Muscle of back (tissue), 13 donors: ENCODE measurements at places on chromosomes 3 and 15.

DNA sequence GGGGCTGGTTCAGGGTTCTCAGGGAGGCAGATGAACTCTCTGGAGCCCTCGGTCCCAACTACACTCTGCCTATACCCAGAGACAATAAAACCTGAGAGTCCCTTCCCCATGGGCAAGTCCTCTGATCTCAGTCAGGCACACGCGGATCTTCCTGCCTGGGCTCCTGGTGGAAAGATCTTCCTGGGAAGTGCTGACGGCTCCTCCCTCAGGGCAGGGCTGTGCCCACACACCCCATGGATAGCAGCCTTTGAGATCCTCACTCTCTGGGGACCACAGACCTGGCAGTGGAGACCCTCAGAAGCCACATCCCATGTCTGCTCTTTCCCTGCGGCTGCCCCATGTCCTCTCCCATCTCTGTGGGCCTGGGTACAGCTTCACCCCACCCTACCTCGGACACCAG lies 10.4 kb downstream of the SH2D7 start:
- DNase-seq = no peak

DNA sequence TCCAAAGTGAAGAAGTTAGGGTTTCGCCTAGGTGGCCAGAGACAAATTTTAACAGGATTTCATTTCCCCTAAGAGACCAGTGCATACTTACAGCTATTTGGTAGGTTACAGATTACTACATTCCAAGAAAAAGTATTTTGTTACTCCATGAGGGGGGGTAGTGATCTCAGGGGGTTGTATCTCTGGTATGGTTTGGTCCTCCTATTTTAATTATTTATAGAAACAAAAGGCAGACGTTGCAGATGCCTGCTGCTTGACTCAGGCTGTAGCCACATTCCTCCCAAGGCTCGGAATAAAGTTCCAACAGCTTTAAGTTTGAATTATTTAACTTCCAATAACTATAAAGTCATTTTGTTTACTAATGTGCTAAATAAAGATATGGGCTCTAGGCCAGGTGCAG lies 1.3 kb upstream of the TRIM59 start:
- DNase-seq = peak; percentile 84

DNA sequence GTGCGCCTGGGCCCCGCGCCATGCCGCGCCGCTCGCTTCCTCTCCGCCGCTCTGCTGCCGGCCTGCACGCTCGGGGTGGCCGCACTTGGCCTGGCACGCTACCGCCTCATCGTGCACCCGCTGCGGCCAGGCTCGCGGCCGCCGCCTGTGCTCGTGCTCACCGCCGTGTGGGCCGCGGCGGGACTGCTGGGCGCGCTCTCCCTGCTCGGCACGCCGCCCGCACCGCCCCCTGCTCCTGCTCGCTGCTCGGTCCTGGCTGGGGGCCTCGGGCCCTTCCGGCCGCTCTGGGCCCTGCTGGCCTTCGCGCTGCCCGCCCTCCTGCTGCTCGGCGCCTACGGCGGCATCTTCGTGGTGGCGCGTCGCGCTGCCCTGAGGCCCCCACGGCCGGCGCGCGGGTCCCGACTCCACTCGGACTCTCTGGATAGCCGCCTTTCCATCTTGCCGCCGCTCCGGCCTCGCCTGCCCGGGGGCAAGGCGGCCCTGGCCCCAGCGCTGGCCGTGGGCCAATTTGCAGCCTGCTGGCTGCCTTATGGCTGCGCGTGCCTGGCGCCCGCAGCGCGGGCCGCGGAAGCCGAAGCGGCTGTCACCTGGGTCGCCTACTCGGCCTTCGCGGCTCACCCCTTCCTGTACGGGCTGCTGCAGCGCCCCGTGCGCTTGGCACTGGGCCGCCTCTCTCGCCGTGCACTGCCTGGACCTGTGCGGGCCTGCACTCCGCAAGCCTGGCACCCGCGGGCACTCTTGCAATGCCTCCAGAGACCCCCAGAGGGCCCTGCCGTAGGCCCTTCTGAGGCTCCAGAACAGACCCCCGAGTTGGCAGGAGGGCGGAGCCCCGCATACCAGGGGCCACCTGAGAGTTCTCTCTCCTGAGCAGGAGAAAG lies 951 bp downstream of the GPR62 start:
- no peak for DNase-seq

GRCh38 chr3:177811112-177811511 lies 613.8 kb upstream of the TBL1XR1 start:
- DNase-seq = no peak

DNA sequence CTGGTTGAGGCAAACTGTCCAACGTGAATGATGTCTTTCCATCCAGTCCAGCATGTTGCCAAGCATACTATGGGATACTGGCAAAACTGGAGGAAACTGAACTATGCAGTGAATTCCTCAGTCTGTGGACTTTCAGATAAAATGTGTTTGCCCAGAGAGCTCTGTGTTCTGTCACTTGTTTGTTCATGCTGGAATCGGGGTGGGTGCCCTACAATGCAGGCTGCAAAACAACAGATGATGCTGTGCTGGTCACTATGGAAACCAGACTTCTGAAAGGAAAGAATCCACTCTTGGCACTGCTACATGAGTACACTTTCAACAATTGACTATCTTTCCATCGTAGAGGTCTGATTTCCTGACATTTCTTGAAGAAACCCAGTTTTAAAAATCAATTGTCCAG lies 272.5 kb upstream of the ARHGEF26 start:
- DNase-seq = no peak

- no peak for DNase-seq
Measured at GRCh38 chr3:37123292-37123691, 51.1 kb downstream of the LRRFIP2 start.

DNA sequence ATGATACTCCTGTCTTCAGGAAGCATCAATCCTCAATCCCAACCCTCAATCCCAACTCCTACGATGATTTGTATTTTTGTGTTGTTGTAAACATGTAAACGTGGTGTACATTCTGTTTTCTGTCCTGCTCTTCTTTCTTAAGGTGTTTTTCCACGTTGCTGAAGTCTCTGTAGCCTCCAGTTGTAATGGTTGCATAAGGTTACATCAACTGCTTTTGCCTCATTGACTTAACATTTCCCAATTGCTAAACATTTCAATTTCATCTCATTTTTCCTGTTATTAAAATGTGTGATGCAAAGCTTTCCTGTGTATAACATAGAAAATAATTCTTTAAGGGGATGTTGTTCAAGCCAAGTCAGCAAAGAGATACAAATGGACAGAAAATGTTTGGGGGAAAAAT lies 33.4 kb downstream of the HRH1 start:
- no peak for DNase-seq
